Tibial nerve (tissue), 4 donors: ENCODE measurements at places on chromosomes 1 and 21. TPM values are rescaled to one million over a fixed set of nuclear protein-coding genes. Genes with fewer than 3 reads are reported as not detected.

DNA sequence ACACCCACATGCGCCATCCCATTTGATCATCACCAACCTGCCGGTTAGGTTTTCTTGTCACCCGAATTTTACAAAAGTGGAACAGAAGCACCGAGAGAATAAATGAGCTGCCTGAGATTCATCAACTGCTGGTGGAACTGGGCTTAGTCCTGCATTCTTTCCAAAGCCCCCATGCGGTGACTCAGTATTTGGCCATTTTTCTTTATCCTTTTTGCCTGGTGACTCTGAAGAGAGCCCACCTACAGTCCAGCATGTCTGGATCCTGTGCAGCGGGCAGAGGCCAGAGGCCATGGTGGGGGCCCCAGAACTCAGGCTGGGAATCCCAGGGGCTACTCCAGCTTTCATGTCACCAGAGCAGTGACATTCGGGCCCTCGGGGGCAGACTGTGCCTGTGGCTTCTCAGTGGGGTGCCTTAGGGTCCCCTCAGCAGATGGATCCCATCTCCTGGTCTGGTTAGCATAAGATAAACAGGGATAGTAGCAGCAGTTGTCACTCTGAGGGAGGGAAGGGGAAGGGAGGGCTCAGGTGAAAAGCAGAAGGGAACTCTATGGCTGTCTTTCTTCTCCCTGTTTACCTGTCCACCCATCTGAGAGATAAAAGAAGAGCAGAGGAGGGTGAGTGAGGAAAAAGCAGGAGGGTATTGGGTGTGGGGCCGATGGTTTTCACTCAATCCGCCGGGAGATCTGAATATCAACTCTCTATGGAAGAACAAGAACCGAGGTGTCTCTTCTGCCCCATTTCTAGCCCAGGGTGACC lies 63.2 kb downstream of the KIF26B start:
- DNase-seq: no peak

The FMO1 gene
- 0.44 TPM for total RNA-seq

DNA sequence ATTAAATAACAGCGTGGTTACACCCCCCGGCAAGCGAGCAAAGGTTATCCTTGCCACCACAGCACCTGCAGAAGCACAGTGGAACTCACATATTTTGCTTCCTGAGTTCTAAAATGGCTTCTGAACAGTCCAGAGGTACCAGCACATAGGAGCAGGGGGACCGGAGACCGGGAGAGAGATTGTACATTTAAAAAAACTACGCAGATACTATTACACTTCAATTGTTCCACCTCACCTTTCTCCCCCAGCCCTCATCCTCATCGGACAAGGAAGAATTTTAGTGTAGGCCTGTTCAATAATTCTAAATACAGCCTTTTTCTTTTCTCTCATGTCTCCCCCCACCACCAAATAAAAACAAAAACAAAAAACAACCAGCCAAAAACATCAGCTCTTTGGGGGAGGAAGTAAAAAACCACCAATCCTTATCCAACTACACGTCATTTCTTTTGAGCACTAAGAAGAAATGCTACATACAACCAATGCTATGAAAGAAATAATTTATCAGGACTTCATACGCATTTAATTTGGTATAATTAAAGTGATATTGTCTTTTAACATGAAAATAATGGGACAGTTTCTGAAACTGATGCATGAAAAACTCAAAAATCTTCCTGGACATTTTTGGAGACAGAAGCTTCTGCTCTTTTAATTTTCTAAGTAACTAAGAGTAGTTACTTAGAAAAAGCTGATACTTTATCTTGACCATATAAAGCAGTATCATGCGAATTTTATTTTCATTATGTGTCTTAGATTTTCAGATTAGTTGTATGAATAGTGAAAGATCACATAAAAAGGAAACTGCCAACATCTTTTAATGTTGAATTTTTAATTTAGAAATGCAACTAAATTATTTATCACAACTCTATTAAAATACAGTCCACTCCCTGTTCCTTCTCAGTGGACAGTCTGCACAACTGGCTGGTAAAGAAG lies 9.1 kb downstream of the CDKN2C start:
- DNase-seq: no peak

GRCh38 chr1:164770131-164770529 lies 211.1 kb downstream of the PBX1 start:
- DNase-seq: no peak
